ENCODE measurements at places on chromosomes 12 and 14.
A peak's percentile ranks its signal among the peaks of the same experiment; 100 is the strongest.

- no peak for DNase-seq
Measured at GRCh38 chr14:50762931-50763300, 68.0 kb downstream of the NIN start.

DNA sequence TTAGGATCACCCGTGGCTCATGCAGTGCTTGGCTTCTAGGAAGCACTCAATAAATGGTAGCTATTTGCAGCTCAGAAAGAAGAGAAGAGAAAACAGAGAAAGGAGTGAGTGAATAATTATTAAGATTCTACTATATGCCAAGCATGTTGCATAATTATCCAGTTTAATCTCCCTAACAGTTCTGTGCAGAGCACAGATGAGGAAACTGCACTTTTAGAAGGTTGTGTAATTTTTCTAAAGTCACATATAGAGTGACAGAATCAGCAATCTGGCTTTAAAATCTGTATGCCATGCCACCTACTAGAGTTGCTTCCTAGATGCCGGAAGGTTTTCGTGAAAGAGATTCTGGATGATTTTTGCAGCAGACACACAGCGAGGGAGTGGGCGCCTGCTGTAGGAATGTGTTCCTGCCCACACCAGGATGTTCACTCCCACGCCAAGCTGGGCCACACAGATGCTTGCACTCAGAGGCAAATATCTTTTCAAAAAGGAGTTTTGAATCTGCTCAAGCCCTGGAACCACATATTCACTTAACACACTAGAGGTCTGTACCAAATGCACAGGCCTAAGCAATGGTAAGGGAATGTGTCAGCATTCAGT lies 50.2 kb upstream of the SMCO2 start:
- DNase-seq: no peak

DNA sequence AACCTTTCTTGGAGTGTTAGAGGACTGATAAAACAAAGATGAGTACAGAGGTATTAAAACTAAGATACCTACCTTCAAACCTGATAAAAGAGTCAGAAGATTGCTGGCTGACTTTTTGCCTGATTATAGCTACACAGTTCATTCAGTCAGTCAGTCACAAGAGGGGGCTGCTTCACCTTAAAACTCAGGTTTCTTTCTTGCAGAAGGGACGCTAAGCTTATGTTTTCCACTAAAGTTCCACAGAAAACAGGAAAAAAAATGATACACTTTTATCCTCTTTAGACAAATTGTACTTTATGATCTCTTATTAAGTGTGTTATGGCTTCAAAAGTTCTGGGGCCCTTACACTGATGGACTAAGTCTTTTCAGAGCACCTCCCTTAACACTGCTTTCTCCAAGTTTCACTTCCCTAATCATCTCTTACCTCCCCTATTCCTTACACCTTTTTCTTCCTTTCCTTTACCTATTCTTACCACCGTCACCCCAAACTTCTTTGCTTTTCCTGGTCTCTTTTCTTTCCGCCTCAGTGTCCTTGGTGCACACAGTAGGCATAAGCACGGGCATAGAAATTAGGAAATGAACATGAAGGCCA lies 448.7 kb upstream of the OR4E1 start:
- no peak for DNase-seq

- DNase-seq: no peak
Measured at GRCh38 chr12:119609358-119609757, 15.8 kb downstream of the TMEM233 start.

GRCh38 chr12:71994715-71995114 lies 56.1 kb downstream of the TPH2 start:
- no peak for DNase-seq

DNA sequence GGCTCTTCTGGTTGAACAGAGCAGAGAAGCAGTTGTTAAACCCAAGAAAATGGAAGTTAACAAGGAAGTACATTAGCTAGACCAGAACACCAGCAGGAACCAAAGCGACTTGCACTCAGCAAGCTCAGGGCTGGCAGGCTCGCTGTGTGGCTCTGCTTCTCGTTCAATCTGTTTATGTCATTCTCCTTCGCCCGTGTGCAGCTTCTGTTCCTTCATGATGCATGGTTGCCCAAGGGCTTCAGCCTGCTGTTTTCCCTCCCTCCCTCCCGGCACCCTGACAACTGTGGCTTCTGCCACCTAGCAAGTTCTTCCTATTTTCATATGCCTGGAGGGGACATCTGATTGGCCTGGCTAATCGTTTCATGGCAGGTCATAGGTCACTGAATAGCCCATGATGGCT lies 25.3 kb downstream of the PIGH start:
- DNase-seq: no peak

GRCh38 chr14:71130491-71131179 lies 223.4 kb downstream of the PCNX1 start:
- peak; percentile 38 for DNase-seq

GRCh38 chr12:57614178-57614947 lies 3.1 kb downstream of the ARHGEF25 start:
- DNase-seq: no peak

- DNase-seq: no peak
Measured at GRCh38 chr12:37672655-37673260, 643.8 kb upstream of the ALG10B start.

DNA sequence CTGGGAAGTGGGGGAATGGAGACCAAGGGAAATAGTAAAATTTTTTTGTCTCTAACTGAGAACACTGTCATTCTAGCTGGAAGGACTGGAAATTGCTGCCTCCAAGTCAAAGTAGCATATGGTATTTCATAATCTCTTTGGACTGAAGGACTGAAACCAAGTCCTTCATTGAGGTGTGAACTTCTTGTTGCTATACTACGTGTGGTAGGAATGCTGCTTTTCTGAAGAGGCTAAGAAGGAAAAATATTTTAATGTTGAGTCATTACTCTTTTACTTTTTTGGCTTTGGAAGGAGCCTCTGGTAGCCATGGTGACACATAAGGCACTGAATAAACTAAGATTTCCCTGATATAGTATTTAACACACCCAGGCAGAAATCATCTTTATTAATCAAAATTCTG lies 465.4 kb downstream of the NPAS3 start:
- DNase-seq: peak; percentile 71

DNA sequence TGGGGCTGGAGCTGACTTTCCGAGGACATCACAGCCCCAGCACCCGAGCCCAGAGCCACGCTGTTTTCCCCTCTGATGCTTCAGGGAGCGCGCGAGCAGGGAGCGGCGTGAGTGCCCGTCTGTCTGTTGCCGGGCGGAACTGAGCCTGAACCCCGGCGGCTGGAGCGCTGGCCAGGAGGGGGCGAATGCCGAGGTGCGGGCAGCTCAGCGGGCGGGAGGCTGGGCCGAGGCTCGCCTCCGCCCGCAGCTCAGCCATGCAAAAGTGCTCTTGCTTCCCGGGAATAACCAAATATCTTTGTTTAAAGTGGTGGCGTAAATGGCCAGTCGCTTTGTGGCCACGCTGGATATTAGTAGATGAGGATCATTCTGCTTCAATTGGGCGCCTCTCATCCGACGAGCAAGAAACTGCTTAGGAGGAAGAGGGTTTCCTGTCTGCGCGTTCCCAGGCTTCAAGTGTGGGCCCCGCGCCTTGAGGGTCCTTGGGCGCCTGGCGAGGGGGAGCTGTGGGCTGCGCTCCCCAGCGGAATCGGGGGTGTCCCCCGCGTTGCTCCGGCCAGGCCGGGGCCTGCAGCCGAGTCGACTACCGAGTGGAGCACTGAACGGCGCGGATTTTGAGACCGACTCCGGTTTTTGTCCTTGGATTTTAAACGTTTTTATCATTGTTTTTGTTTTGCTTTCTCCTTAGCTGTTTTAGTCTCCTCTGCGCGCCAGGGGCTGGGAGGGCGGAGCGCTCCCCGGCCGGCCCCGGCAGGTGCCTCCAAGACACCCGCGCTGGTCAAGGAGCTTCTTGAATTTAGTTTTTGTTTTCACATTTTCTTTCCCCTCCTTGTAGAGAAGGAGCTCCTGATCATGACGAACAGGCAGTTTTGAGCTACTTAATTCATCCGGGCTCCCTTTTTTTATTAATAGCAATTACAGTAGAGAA lies 831 bp upstream of the NKX2-1 start:
- DNase-seq: no peak

DNA sequence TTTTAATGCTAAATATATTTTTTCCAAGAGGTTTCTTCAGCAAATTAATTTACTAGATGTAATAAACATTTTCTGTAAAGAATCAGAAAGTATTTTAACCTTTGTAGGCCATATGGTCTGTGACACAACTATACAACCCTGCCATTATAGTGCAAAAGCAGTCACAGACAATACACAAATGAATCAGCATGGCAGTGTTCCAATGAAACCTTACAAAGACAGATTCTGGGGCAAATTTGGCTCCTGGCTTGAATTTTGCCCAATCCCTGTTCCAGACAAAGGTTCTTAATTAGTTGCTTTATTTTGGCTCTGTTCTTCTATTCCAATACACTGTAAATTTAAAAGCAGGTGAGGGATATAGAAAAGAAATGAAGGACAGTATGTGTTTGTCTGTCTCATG lies 352.5 kb downstream of the C12orf50 start:
- DNase-seq: no peak

DNA sequence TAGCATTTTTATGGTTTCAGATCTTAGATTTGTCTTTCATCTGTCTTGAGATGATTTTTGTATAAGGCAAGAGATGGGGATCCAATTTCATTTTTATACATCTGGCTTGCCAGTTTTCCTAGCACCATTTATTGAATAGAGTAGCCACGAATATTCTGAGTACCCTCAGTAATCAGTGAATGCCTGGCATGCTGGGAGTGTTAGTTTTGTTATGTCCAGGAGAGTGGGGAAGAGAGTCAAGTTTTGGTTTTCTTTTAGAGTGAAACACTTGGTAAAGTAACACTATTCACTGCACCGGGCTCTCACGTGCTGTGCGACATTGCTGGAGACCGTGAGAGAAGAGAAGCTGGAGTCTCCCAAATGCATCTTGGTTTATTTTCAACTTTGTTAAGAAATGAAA lies 31.3 kb downstream of the DERA start:
- DNase-seq: no peak

DNA sequence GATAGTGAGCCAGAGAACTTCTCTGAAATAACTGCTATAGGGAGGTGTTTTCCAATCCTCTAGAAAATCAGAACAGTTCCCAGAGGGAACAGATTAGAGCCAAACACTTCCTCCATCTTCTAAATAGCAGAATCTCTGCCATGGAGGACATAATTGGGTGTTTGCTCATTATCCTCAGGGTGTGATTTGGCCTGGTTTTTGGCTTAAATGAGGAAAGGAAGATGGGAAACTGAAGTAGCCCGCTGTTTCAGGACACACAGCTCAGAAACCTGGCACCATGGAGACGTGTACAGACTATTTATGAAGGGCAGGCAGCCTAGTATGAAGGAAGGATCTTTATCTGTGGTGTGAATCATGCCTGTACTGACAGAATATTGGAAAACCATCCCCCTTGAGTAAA lies 231.7 kb upstream of the PRKD1 start:
- no peak for DNase-seq

GRCh38 chr14:68921049-68921448 lies 58.1 kb downstream of the ACTN1 start:
- DNase-seq: no peak

DNA sequence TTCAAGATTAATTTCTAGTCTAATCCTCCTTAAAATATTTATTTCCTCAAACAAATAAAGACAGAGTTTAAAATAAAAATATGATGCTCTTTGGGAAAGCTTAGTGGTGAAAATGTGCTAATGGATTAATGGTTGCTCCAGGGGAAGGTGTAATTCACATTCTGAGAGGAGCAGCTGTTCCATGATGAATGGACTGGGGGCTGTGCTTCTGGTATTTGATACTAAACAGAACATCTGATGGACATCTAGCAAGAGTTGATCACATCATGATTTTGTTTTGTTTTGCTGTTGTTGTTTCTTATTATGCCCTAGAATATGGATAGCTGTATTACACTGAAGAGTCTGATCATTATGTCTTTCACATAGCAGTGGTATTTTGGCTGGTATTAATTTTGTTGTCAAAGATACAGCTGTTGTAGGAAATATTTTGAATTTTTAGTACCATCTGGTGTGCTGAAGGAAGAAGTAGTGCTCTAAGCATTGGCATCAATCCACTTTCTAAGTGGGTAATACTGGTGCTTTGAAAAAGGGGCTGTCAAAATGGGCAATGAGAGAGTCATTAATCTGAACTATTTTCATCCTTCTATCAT lies 296.4 kb downstream of the ADAMTS20 start:
- DNase-seq: no peak

GRCh38 chr12:50621399-50622300 lies 116.9 kb downstream of the DIP2B start:
- DNase-seq: no peak

DNA sequence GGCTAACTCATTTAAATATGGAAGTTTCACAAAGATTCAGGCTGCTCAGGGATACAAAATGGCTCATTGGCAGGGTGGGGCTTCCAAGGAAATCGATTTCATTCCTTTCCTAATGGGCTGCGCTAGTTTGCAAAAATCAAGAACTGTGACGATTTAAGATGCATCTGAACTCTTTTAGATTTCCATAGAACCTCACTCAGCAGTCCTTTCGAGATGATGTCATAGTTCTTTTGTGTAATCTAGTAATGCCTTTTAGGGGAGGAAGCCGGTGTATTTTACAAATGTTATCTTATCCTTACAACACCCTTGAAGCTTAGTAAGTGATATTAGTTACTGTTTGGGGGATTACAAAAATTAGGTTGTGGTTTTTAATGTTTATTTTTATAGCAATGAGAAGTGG lies 239.8 kb downstream of the RGS6 start:
- no peak for DNase-seq

DNA sequence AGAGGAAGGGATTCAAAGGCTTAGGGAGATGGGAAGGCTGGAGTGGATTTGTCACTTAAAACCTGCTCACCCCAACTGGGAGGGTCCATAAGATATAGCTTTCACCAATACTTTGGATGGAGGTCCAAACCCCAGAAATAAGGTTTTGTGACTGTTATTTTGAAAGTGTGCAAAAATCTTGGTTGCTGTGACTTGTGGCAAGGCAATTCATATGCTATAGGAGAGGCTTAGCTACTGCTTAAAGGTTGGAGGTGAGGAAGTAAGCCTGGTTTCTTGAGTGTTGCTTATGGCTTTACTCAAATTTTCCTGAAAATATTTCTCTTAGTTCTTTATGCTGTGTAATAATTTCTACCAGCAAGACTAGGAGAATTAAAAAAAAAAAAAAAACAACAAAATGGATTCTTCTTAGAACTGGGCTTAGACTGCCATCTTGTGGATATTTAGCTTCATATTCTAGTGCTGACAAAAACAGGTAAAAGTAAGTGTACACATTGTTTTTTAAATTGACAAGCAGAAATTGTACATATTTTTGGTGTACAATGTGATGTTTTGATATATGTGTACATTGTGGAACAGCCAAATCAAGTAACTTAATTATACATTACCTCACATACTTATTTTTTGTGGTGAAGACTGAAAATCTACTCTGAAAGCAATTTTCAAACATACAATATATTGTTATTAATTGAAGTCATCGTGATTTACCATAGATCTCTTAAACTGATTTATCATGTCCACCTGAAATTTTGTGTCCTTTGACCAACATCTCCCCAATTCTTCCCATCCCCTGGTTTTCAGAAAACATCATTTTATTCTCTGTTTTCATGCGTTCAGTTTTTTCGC lies 23.0 kb downstream of the PDE6H start:
- peak; percentile 32 for DNase-seq

GRCh38 chr12:4134448-4135263 lies 138.9 kb upstream of the CCND2 start:
- DNase-seq: no peak

Data from non-pigmented ciliary epithelial cell (primary cell).